ENCODE measurements at places on chromosomes 6 and 20.

GRCh38 chr6:67642582-67642981, 992.5 kb upstream of the ADGRB3 start:
- DNase-seq = no peak

DNA sequence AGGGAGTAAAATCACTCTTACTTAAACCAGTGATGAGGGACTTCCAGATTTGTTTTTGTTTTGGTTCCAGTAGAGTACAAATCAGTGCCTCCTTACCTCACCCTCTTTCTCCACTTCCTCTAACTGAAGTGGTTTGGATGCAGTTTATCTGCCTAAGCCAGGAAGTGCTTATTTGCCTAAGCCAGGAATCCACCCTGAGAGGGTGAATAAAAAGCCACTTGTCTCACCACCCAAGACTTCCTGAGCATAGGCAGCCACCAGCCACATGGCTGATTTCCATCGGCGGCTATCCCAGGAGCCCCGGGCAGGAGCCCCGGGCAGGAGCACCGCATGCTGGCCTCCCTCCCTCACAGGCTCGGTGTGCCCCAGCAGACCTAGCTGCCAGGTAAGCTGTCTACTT, 12.0 kb downstream of the LRP11 start:
- DNase-seq = no peak

DNA sequence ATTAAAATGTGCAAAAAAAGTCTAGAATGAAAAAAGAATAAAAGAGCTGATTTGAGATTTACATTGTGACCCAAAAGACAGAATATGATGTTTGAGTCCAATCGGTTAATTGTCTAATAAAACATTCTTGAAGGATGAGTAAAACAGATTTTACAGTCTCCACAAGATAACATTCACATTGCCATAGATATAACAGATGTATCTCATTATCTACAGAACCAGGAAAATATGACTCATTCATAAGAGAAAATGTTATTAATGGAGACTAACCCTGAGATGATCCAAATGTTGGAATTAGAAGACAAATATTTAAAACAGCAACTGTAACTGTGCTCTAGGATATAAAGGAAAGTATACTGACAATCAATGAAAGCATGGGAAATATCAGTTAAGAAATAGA, 141.7 kb downstream of the RFX6 start:
- DNase-seq = no peak

DNA sequence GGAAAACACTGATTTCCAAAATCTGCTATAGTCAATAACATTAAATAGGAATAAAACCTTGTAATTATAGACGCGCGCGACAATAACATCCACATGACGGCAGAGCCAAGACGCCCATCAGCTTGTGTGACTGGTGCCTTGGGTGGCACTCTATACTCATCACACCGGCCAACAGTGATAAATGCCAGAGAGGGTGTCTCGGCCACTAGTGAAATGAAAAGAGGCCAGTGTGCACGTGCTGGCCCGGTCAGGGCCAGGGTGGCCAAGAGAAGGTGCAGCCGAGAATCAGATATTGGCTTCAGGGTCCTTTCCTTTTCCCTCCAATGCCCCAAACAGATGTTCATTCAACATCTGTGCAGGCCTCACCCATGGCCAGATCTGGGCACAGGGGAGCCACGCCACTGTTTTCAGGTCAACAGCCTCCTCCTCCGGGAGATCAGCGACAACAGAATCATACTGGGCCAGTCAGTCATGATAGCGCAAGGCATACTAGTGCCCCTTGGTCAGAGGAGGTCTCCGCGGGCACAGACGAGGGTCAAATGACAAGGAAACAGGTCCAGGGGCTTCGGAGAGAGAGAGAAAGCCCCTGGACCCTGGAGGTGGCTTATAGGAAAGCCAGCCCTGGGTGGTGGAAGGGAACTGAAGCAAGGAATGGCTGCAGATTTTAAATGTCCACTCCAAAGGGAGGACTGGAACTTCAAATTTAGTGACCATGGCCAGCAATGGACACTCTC, 134.5 kb downstream of the PRND start:
- DNase-seq = no peak

GRCh38 chr6:92779746-92780145, 639.6 kb downstream of the EPHA7 start:
- no peak for DNase-seq

DNA sequence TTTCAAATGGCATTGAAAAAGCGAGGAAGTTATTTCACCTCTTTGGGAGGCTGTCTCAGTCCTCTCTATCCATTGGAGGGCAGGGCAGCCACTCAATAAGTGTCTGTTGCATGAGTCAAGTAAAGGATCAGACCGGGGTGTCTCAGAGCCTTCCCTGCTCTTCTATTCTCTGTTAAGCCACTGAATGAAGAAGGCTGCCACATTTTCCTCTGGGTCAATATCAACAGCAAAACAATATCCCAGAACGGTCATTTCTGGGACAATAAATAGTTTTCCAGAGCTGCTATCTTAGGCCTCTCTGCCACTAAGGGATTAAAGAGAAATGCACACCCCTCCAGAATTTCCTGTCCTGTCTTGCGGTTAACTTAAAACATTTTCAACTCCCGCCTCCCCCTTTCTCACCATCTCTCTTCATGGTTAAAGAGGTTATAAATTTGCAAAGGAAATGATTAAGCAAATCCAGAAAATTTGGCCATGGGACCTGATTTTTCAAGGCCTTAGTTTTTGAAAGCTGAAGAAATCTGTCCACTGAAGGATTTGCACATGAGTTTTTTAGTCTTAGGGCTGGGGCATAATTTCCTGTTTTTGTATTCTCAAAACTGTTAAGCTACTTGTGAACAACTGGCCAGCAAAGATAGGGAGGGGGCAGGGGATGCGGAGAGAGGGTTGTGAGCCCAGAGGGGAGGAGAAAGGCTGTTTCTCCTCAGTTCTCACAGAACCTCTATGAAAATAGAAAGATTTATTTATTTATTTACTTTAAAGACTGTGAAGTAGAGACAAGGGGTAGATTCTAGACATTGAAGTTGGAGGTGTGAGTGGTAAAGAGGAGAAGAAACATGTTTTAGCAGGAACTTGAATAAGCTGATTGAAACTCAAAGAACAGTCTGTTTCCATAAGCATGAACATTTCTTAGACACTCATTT, 135.7 kb downstream of the BCAS1 start:
- DNase-seq = no peak

- no peak for DNase-seq
These were observed 84.2 kb upstream of the ZNFX1 start for GRCh38 chr20:49361862-49362660.

- DNase-seq = no peak
These were observed 64.9 kb upstream of the ARHGAP18 start for GRCh38 chr6:129774697-129775447.

DNA sequence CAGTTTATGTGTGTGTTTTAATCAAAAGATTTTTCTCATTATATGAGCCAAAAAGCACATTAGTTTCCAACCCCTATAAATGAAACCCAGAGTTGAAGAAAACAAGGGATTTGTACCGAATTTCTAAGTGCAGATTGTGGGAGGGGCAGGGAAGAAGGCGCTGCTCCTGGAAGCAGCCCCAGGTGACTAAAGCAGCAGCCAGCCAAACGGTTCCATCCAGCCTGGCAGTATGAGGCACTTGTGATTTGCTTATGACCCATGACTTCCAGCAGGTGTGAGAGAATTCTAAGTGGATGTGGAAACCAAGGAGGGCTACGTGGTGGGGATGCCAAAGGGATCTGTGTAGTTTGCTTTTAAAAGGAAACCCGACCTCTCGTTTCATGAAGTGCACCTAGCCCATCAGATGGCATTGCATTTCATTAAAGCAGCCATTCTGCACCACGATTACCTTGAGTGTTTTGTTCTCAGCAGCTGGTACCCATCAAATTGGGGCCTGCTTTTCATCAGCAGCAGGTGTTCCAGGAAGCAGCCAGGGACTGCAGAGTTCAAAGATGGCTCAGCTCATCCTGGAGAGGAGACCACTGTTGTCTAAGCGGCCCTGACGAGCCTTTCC, 79.1 kb downstream of the DTD1 start:
- DNase-seq = no peak

- DNase-seq = no peak
These were observed 58.1 kb downstream of the NUS1 start for GRCh38 chr6:117733341-117733740.

- DNase-seq = no peak
These were observed 55.1 kb upstream of the HDDC2 start for GRCh38 chr6:125356884-125357283.

GRCh38 chr6:51098791-51099190, 280.1 kb downstream of the TFAP2B start:
- DNase-seq = no peak

GRCh38 chr6:91127752-91128151, 540.9 kb upstream of the MAP3K7 start:
- DNase-seq = no peak

GRCh38 chr20:37886851-37887297, 16.1 kb upstream of the VSTM2L start:
- no peak for DNase-seq

GRCh38 chr20:32957459-32957858, 46.8 kb downstream of the SUN5 start:
- no peak for DNase-seq

DNA sequence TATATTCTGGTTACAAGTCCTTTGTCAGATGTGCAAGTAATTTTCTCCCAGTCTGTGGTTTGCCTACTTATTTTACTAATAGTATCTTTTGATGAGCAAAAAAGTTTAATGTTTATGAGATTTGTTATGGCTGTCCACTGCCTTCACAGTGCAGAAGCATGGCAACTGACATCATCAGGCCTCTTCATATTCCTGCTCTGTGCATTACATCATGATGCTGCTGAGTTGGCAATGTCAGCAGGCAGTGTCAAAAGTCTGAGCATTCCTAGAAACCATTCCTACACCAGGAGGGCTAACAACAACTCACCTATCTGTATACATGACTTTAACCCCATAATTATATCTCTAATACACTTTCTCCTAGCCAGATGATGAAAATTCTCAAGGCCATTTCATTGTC, 10.8 kb upstream of the OR2B2 start:
- no peak for DNase-seq

DNA sequence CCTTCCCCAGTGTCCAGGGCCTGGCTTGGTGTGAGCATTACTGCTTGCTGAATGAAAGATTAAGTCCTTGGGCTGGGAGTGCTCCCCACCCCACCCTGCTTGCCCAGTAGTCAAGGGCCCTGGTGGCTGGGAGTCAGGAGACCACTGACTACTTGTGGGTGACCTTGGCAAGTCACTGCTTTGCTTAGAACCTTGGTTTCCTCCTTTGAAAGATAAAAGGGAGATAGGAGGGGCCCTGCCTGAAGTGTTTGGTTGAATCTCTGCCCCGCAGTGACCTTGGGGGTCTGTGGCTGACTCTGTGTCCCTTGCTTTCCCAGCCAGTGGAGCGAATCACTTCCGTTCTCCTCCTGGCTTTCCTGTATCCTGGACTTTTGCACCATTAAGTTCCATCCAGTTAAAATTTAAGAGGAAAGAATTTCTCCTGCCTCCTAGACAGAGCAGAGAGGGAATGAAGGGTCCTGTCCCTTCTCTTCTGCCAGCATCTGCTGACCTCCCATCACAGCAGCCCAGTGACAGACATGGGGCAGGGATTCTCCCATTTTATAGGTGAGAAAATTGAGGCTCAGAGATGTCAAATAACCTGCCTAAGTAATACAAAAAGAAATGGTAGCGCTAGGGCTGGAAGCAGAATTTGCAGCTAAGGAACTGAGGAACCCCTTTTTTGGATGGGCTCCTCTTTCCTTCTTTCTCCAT, 3.5 kb upstream of the EPB41L1 start:
- DNase-seq = no peak

- DNase-seq = no peak
These were observed 22.9 kb downstream of the ADTRP start for GRCh38 chr6:11755725-11756124.

DNA sequence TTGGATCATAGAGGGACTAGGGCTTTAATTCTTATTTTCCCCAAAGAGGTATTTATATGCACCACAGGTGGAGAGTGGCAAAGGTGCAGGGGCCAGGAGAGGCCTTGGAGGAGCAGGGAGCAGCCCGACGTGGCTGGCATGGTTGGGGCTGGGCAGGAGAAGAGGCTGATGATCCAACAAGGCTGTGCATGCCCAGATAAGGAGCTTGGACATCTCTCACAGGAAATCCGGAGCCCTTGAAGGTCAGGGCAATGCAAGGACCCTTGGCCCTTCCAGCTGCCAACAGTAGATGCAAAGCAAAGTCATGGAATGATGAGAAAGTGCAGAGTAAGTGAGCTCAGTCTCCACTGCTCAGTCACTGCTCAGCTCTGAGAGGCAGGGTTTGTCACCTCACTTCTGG, 39.9 kb upstream of the SIRT5 start:
- no peak for DNase-seq

- no peak for DNase-seq
These were observed 208.8 kb downstream of the BMP2 start for GRCh38 chr20:6976106-6976900.

DNA sequence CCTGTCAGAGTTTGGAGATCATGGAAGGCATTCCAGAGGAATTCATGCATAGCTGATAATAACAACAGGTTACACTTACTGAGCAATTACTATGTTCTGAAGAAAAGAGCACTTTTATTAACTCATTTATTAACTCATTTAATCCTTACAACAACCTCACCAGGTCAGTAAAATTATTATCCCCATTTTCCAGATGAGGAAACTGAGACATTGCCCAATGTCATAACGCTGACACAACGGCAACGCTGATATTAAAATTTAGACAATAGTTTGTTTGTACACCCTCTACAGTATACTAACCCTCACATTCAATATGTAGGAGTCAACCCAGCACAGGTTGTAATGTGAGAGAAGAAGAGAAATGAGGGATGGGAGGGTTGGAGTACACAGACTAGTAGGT, 105.0 kb downstream of the RNGTT start:
- DNase-seq = no peak

DNA sequence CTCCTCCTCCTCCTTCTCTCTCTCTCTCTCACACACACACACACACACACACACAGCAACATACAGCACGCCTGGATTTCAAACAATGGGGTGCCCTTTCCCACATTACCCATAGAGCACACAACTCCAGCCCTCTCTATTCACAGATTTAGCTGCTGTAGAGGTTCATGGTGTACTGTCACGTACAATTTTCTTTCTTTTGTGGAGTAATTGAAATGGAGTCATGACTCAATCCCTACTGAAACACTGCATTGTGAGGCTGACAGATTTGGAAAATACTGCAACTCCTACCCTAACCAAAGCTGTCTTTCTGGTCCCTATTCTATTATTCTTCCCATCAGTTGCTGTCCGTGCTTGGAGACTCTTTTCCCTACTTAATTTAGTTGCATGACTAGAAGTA, 166.9 kb downstream of the EDN1 start:
- no peak for DNase-seq

GRCh38 chr6:121504227-121504626, 68.8 kb downstream of the GJA1 start:
- no peak for DNase-seq

GRCh38 chr6:74717591-74717990, 488.3 kb downstream of the COL12A1 start:
- no peak for DNase-seq

GRCh38 chr6:11789744-11790143, 11.1 kb upstream of the ADTRP start:
- no peak for DNase-seq

GRCh38 chr6:42522036-42522435, 41.8 kb upstream of the UBR2 start:
- no peak for DNase-seq
